Ascending aorta (tissue), 2 donors: ENCODE measurements at places on chromosomes 3 and 15.

DNA sequence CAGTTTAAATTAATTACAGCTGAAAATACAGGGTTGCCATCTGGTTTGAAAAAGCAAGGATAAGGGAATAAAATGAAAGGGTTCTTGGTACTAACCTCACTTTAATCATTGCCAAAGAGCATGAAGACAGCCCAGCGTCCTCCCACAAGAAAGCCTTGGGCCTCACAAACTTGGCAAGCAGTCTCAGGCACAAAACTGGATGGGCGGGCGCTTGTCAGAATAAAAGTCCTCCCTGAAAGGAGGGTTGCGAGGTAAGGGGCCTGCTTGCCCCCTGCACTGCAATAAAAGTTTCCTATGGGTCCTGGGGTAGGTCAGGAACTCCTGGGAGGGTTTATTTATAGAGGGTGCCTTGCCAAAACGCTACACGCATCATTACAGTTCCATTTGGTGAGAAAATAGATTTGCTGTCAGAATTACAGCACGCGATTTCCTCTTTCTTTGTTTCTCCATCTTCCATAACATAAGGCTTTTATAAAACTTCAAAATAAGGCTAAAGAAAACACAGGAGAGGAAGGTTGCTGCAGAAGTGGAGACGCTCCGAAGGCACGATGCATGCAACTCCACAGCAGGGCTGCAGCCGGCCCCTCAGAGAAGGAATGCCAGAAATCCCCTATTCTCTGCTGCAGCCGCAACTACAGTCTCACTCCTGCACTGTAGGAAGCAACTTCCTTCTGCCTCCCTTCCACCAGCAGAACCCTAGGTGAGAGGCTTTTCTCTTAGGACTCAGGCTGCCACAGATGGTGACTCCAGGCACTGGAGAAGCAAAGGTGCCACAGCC is 61.3 kb downstream of the VGLL4 start:
- DNase-seq, result peak; percentile 84

GRCh38 chr15:26879706-26880105 is 12.8 kb downstream of the GABRA5 start:
- DNase-seq, result no peak

DNA sequence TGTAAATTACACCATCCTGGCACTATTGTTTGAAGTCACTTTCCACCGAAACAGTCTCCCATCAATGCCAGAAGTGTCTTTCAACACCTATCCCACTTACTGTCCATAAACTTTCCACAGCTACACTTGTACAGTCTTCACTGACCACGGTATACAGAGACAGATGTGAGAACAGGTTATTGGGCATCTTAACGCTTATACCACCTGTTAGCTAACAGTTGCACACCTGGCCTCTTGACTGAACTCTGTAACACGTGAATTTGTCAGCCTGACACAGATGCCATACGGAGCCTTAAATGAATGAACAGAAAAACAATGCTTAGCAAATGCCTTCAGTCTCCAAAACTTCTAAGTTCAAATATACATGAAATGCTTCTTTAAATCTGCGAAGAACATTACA is 440.5 kb downstream of the SHQ1 start:
- DNase-seq, result no peak

GRCh38 chr15:39792025-39792843 is 9.6 kb upstream of the FSIP1 start:
- DNase-seq, result no peak

- DNase-seq, result no peak
Measured at GRCh38 chr15:59873644-59874272, 130.4 kb upstream of the FOXB1 start.
